Activated naive CD8-positive, alpha-beta T cell treated with anti-CD3 and anti-CD28 coated beads, Interleukin-2, amount 50 U/mL, for 24 hours (primary cell): ENCODE measurements at places on chromosomes 16 and 17.
A peak's percentile ranks its signal among the peaks of the same experiment; 100 is the strongest.

GRCh38 chr16:13186813-13187212 is 285.4 kb downstream of the SHISA9 start:
- no peak for DNase-seq

GRCh38 chr16:21227866-21228265 is 5.6 kb upstream of the ANKS4B start:
- no peak for DNase-seq

DNA sequence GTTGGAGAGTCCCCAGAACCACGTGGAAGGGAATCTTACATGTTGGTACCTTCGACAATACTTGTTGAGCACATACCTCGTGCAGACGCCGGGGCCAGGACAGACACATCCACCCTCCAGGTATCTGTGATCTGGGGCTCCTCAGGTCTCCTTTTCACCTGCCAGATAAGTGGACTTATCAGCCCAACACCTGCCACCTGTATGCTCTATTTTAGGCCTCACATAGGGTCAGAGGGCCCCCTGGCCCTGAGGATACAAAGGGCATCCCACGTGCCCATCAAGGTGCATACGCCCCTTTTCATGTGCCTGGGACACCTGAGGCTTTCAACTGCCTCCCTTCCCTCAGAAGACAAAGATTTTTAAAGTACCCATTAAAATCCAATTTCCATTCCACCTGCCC is 212.7 kb downstream of the MRTFB start:
- no peak for DNase-seq

DNA sequence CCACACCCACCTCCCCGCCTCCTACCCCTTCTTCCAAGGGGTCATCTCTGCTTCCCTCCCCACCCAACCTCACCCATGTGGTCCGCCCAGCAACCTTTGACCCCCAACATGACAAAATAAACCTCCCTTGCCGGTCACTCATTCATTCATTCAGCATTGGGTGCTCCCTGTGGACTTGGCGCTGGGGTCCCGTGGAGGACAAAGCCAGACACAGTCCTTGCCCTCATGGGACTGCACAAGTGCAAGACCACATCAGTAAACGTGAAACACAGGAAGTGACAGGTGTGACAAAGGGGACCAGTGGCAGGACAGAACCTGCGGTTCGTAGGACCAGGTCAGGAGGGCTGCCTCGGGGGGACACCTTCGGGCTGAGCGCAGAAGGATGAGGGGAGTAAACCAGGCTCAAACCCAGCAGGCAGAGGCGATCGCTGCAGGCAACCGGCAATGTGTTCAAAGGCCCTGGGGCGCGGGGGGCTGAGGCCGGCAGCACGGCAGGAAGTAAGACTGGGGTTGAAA is 185.4 kb downstream of the SEC14L1 start:
- DNase-seq: peak; percentile 33

DNA sequence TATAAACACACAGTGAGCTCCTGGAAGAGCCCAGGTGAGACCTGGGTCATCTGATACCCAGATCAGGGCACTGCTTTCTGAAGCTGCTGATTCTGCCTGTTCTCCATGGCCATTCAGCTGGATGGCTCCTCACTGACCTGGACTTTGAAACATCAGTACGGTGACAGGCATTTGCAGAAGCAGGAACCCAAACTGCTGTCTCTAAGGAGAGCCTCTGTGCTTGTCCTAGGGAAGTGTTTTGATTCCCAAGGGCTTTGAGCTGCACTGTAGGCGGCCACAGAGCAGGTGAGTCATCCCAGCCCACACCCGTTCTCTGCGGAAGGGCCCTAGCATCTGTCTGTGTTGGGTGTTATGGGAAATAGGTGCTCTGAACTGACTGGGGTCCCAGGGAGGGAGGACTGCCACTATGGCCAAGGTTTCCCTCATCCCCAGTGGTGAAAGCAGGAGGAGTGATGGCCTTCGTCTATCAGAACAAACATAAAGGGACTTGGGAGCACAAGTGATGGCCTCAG is 60.7 kb upstream of the ADCY9 start:
- no peak for DNase-seq
